ENCODE measurements at places on chromosomes 16 and 17. TPM values are rescaled to one million over a fixed set of nuclear protein-coding genes. Genes with fewer than 3 reads are reported as not detected.

Gene FSCN2
- polyA plus RNA-seq: 2.5 TPM

Gene NPIPA5
- polyA plus RNA-seq: 25.5 TPM

Gene CACNA1H
- polyA plus RNA-seq: 27.6 TPM

- no peak for DNase-seq
Observed at GRCh38 chr16:84121007-84121406, 4.3 kb upstream of the MBTPS1 start.

DNA sequence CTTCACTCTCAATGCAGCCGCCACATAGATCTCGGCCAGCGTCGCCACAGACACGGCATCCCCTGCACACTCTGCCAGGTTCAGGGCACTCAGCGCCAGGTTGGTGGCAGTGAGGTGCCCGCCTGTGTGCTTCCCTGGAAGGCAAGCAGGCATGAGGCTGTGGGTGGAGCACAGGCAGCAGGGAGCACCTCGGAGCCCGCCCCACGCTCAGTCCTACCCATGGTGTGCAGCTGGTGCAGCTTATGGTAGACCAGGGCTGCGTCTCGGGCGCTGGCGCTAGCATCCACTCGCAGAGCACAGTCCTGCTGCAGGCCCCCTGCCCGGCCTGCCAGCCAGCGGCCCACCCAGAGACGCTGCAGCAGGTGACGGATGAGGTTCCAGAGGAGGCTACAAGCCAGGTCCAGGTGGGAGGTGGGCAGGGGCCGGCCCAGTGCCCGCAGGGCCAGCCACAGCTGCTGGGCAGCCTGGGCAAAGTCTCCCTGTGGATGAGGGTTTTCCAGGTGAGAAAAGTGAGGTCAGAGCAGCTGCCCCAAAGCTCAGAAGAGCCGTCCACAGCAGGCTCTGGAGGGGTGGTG, 20.5 kb downstream of the SREBF1 start:
- no peak for DNase-seq

DNA sequence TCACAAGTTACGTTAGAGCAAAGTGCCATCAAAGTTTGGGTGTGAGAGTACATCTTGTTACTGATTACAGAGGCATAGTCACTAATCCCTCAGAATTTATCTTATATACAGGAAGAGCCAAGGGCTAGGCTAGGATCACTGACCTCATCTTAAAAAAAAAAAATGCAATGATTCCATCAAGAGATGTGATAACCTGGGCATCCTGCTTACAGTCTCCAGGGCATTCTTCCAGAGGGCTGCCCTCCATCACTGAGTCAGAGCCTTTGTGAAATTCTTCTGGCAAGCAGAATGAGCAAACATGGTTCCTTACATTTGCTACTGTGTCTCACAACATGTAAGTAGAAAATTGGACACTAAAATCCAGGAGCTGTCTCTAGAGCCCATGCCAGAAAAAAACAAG, 410.6 kb downstream of the ZFHX3 start:
- DNase-seq: no peak

- no peak for DNase-seq
Observed at GRCh38 chr16:67230809-67231660, 4.1 kb downstream of the TMEM208 start.

DNA sequence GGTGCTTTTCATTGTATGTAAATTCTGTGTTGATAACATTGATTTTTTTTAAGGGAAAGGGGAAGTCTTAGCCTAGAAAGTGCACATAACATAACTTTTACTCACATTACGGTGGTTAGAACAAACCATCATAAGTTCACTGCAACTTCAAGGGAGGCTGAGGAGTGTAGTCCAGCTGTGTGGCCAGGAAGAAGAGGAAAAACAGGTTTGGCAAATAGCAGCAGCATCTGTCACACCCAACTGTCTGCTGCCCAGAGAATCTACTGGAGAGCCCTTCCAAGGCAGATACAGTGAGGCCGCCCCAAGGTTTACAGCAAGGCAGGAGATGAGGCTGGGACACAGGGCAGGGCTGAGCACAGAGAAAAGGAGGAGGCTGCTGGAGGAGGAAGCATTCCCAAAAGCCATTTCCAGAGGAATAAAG, 60.6 kb downstream of the AIPL1 start:
- no peak for DNase-seq

Data from renal pelvis (tissue), 12 donors.